ENCODE measurements at places on chromosomes 5 and 9.

GRCh38 chr5:167800427-167800826 is 491.0 kb upstream of the WWC1 start:
- no peak for DNase-seq

GRCh38 chr5:109164001-109164400 is 245.8 kb downstream of the PJA2 start:
- no peak for DNase-seq

DNA sequence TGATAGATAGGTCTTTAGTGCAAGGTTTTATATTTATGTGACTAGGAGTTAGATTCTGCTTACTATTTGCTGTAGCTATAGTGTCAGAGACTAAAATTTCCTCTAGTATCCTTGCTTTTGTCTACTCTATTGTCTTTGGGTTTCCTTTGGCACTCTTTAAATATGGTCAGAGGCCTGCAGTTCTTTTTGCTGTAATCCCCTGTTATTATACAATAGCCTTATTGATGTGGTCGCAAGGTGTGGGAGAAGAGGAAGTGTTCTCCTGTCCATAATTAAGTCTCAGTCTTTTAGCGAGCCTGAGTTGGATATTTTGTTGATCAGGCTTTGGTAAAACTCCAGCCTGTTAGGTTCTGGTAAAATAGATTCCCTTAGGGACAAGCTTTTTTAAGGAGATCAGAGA is 34.9 kb downstream of the LURAP1L start:
- no peak for DNase-seq

DNA sequence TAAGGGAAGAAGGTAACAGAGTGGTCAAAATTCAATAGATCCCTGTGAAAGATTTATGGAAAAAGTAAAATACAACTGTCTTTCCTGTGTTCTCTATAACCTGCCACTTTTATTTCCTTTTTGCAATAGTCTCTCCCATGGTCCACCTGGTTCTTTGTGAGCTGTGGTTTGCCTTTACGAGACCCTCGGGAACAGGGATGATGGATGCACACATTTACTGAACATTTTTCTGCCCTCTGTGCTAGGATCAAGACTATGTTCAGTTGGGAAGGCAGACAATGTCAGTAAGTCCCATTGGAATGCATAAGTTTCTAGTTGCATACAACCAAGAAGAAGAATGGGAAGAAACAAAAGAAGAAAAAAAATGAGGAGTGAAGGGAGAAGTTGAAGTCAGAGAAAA is 281.2 kb downstream of the TRPM3 start:
- DNase-seq, result no peak

DNA sequence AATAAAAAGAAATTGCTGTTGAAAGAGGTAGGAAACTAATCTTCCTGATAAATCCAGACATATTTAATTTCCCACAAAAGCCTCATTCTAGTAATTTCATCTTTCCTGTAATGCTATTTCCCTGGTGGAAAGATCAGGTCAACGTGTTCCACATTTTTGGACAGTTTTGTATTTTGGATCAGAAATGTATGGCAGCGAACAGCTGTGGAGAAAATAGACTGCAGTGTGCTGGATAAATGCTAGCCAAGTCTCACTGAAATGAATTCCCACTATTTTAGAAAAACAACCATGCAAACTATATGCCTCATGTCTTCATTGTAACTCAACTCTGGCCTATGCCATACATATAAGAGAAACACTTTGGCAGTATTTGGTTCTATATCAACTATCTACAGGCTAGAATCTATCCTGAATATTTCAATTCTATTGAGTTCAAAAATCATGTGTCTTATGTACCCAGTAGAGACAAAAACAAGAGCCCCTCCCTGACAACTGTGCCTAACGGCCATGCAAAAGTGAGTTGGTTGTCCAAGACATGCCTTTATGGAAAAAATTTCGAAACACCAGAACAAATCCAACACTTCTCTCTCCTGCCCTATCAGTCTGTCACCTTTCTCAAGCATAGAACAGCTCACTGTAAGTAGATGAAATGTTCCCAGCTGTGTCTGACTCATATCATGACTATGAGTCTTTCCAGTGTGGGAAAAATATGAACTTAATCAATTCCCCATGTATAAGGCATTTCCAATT is 191.3 kb upstream of the NREP start:
- no peak for DNase-seq

- no peak for DNase-seq
Observed at GRCh38 chr5:173123416-173123815, 20.9 kb upstream of the BNIP1 start.

DNA sequence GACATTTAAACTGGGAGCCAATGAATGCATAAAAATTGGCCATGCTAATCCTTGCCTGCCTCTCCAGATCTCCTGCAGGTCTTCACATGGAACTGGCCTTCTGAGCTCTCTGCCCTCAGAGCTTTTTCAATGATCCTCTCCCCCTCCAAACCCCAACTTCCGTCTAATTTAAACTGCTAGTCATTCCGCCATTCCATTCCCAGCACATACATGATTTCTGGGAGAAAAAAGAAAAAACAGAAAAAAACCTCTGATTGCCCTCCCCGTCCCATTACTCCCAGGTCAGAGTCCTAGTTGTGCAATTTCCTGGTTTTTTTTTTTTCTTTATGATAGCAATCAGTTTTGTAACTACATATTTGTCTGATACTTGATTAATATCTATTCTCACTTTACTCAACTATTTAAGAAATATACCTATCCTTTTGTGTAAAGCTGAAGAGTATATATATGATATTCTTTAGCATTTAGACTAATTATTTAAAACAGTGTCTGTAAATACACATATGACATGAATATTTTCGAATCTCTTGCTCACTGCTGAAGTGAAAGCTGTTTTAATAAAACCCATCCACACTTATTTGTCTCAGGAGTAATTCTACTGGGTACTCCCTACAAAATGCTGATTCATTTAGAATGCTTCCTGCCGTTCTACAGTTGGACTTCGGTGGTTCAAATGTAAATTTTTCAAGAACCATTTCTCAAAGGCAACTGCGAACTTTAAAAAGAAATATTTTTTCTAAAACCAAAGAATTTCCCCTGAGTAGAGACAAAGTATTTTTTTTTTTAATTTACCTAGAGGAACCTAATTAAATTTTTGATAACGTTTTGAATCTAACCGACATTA is 1.6 kb downstream of the HINT1 start:
- no peak for DNase-seq

GRCh38 chr5:5308319-5308718 is 114.2 kb upstream of the ICE1 start:
- no peak for DNase-seq

GRCh38 chr5:181060924-181061323 is 20.9 kb downstream of the BTNL9 start:
- DNase-seq, result no peak

DNA sequence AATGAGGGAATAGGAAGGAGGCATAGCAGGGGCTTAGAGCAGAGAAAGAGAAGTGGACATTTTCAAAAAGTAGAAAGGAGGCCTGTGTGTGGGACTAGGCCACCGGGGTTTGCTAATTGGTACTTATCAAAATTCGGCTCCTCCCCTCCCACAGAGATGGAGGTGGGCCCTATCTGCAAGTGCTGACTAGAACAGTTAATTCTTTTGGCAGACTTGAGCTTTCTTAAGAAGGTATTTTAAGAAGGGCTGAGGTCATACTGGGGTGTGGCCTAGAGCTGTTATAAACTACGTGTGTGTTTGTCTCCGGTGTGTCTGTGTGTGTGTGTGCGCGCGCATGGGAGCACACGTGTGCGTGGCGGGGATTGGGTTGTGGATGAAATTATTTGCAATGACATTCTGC is 1086.5 kb downstream of the EFNA5 start:
- no peak for DNase-seq

DNA sequence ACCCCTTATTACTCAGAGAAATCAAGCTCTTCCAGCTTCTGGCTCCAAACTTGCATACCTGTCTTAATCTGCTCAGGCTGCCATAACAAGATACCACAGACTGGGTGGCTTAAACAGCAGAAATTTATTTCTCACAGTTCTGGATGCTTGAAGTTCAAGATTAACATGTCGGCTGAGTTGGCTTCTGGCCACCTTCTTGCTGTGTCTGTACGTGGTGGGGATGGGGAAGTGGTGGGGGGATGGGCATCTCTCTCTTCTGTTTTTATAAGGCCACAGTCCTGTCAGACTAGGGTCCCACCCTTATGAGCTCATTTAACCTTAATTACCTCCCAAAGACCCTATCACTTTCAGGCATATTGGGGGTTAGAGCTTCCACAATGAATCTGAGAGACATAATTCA is 140.5 kb downstream of the SV2C start:
- DNase-seq, result no peak

DNA sequence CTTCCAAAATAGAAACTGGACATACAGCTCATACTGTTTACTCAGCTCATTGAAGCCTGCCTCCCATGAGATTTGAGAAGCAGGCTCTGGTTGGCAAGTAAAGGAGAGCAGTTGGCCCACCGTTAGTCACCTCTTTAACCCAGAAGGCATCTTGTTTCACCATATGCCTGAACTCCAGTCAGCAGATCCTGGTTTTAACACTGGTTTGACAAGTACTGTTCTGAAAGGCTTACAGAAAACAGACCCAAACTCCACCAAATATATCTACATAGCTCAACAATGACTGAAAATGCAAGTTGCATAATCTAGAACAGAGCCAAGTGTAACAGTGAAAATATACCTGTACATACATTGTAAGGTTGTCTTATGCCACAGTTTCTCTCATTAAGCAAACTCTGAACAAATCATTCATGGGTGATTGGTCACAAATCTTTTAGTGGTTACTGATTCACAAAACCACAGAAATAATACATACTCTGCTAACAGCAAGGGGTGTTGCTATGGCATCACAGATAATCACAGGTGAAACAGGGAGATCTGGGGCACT is 198.8 kb downstream of the BNC2 start:
- no peak for DNase-seq

DNA sequence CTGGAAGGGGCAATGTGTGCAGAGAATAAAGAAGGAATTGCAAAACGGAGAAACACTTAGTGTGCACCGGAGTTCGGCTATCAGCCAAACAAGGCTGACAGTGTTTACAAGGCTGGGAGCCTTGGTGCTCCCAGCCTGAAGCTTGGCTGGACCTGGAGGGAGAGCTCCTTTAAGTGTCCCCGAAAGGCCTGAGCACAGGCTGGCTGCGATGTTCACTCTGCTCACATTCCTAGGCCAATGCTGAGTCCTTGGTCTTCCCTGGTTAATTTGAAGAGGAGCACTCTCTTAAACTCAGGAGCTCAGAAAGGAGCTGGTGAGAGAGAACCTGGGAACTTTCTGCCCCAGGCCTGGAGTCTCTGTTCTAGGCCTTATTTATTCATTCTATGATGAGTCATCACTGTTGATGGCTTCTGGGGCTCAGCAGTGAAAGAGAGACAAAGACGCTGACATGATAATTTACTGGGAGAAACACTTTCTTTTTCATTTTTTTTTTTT is 88.6 kb upstream of the MYO10 start:
- DNase-seq, result no peak

- DNase-seq, result no peak
Observed at GRCh38 chr5:90381213-90381929, 28.2 kb downstream of the CETN3 start.

GRCh38 chr9:134242706-134243105 is 78.3 kb upstream of the RNU6ATAC start:
- no peak for DNase-seq

- DNase-seq, result no peak
Observed at GRCh38 chr5:10902145-10902544, 141.1 kb upstream of the DAP start.
